ENCODE measurements at places on chromosomes 16 and 17.
A peak's percentile ranks its signal among the peaks of the same experiment; 100 is the strongest.

- peak; percentile 55 for DNase-seq
These were observed at the start of gene MIF4GD for GRCh38 chr17:75270966-75271232. Gene MIF4GD, minus strand, starts transcription at chr17:75271231. Its CDS starts 1,036 bp downstream, at chr17:75270195.

DNA sequence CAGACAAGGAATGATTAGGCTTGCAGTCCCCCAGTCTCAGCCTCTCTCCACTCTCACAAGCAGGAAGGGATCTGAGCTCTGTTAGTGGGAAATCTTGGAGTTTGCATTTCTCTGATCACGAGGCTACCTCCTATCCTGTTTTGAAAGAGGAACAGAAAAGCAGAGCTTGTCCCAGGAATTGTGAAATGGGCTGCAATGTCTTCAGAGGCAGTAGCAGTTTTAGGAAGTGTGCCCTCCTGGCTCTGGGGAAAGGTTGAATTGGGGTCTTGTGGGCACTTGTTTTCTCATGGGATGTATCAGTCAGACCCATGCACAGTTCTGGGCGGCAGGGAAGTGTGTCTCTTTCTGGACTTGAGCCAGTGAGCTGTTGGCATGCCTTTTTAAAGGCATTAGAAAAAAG lies 22.8 kb downstream of the NUP85 start:
- peak; percentile 70 for DNase-seq

- DNase-seq, result no peak
These were observed 137.1 kb upstream of the AXIN2 start for GRCh38 chr17:65698381-65699061.

DNA sequence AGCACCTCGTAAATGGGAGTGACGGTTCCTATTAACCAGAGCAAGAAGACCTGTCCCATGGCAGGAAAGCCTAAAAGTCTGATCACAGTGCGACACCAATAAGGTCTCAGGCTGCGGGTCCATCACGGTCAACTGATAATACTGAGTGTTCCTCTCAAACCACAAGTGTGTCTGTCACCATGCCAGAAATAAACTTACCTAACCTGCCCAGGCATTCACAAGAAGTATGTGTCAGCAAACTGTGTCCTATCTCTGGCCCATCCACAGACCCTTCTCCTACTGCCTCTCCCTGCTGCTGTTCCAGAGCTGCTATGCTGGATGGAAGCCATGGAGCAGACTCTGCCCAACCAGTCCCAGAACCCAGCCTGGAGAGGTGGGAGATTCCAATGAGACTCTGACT lies 73.5 kb downstream of the ZNF423 start:
- no peak for DNase-seq

- DNase-seq, result no peak
These were observed 103.9 kb upstream of the ZNF750 start for GRCh38 chr17:82943751-82944150.

All from fibroblast of gingiva (primary cell).